Activated CD8-positive, alpha-beta T cell treated with anti-CD3 and anti-CD28 coated beads for 36 hours (primary cell): ENCODE measurements at places on chromosomes 3 and 15. TPM values are rescaled to one million over a fixed set of nuclear protein-coding genes. Genes with fewer than 3 reads are reported as not detected.

- H3K27ac ChIP-seq: no peak overlapping the region
- H3K27me3 ChIP-seq: peaks cover 7% of the 10 kb centered on the region
- no peak overlapping the region for H3K4me3 ChIP-seq
- peaks cover 10% of the 10 kb centered on the region for H3K4me1 ChIP-seq
- DNase-seq: no peak
Observed at GRCh38 chr3:197440717-197441303, 115.0 kb downstream of the BDH1 start.

- H3K36me3 ChIP-seq: peaks cover 23% of the 10 kb centered on the region
- H3K27me3 ChIP-seq: no peaks in the 10 kb centered on the region
- H3K4me3 ChIP-seq: no peak overlapping the region
- peak overlapping the region; percentile 84 for H3K27ac ChIP-seq
Observed at GRCh38 chr15:31335989-31336592, 9.5 kb downstream of the KLF13 start.

- no peaks in the 10 kb centered on the region for H3K4me1 ChIP-seq
- no peak for DNase-seq
- no peak overlapping the region for H3K27ac ChIP-seq
- H3K27me3 ChIP-seq: peaks cover 7% of the 10 kb centered on the region
- H3K36me3 ChIP-seq: no peaks in the 10 kb centered on the region
Observed at GRCh38 chr15:89797678-89798201, 16.9 kb downstream of the ANPEP start.

DNA sequence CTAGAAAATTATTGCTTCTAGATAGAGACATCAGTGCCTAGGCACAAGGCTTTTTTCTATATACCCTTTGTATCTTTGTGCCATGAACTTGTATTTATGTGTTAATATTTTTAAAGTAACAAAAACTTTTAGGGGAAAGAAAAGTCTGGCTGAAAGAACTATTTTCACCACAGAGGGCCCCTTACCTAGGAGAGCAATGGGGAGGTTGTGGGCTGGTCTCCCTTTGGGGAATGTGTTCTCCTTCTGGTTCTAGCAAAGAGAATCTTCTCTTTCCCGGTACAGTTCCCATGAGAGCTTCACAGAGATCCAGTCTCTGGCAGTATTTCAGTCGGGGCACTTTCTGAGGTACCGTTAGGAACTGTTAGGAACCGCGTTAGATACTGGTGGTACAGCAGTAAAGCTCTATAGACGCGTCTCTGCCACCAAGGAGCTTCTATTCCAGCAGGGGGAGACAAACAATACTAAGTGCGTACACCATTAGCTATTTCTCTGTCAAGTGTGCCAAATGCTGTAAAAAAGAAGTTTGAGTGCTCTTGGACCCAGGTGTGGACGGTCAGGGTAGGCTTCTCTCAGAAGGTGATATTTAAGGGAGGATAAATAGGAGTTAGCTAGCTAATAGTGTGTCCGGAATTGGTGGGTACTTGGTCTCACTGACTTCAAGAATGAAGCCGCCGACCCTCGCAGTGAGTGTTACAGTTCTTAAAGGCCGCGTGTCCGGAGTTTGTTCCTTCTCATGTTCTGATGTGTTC lies 4.6 kb upstream of the EPB42 start:
- no peak overlapping the region for H3K27ac ChIP-seq
- DNase-seq: peak; percentile 67
- peaks cover 7% of the 10 kb centered on the region for H3K4me1 ChIP-seq

GRCh38 chr3:197149-197827 lies 725 bp downstream of the CHL1 start:
- H3K27ac ChIP-seq: no peak overlapping the region
- peaks cover 24% of the 10 kb centered on the region for H3K27me3 ChIP-seq
- H3K4me3 ChIP-seq: no peak overlapping the region

DNA sequence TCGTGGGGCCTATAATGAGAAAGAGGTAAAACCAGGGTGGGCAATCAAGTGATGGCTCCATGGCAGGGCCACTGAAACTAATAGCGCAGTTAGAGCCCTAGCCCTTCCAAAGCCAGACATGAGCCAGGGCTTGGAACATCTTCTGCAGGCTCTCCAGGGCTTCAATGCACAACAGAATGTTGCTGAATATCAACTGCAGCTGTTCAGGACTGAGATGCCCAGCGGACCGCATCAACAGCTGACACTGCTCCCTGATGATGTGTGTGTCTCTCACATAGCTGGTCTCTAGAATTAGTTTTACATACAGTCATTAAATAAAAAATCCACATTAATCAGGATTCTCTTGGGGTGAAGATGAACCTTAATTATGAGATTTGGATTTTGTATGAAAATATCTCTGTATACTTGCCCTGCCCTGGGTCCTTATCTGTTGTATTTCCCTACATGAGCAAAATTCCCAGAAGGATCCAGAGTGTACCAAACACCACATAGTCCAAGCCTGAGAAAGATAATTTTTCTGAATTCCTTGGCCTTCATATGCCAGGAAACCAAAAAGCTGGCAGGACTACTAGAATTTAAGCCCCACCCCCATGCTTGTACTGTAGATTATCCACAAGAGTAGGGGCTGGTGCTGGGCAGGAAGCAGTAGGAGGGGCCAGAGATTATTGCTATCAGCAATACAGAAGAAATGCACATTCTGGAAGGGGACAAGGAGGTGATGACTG lies 7.7 kb upstream of the GOLGB1 start:
- no peak overlapping the region for H3K4me3 ChIP-seq
- no peaks in the 10 kb centered on the region for H3K36me3 ChIP-seq

DNA sequence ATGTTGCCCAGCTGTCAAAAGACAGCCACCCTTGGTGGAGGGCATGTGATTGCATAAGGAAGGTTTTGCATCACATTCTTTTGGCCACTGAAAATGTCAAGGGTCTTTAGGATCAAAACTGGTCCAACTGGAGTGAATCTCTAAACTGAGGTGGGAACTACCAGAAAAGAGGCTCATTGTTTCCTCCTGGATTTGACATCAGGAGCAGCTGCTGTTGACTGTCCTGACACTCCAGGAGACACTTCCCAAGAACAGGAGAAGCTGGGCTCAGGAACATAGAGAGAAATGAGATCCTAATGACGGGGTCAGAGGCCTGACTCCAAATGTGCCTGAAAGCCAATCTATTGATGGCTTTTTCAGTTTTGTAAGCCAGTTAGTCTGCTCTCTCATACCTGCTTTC lies 105.3 kb upstream of the LRIG1 start:
- no peak overlapping the region for H3K27ac ChIP-seq
- H3K27me3 ChIP-seq: peaks cover 3% of the 10 kb centered on the region
- H3K36me3 ChIP-seq: no peaks in the 10 kb centered on the region
- DNase-seq: no peak
- H3K4me3 ChIP-seq: no peak overlapping the region
- peaks cover 17% of the 10 kb centered on the region for H3K4me1 ChIP-seq

DNA sequence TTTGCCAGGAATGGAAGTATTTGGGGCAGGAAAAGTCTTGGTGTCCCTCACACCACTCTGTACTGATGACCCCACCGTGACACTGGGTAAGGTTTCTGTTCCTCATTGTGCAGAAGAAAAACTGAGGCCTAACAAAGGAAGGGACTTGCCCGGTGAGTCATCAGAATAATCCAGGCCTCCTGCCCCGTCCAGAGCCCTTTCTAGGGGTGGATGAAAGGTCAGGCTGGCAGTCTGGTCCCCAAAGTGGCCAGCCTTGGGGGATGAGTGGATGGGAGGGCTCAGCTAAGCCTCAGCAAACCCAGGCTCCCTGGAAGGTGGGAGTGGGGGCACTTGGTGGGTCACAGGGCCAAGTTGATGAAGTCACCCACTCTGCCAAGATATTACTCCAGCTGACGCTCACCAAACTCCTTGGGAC lies 2.3 kb upstream of the DNAH1 start:
- peaks cover 63% of the 10 kb centered on the region for H3K4me1 ChIP-seq
- peak overlapping the region; percentile 71 for H3K27ac ChIP-seq
- H3K36me3 ChIP-seq: peaks cover 3% of the 10 kb centered on the region
- H3K4me3 ChIP-seq: no peak overlapping the region
- peak; percentile 53 for DNase-seq

DNA sequence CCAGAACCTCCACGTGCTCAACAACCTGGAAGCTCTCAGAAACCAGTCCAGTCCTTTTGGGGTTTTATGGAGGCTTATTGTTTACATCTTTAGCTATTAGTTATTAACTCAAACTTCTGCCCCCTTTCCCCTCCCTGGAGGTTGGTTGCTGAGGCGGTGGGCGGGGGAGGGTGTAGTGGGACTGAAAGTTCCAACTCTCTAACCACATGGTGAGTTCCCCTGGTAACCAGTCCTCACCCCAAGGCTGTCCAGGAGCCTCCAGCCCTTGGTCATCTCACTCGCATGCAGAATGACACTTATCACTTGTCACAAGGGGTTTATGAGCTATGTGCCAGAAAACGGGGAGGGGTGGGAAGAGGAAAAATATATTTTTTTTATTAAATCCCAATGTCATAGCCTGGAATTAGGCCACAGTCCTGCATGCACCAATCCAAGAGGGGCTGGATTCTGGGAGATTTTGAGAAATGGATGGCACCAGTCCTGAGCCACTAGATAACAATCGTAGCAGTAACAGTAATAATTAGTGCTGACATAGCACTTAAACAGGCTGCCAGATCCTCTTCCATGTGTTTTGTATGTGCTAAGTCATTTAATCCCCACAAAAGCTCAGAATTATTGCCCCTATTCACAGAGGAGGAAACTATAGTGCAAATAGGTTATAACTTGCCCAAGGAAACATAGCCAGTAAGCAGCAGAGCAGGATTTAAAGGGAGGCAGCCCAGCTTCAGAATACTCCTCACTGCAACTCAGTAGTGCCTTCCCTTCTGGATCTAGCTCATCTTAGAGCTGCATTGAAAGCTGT lies 85.7 kb downstream of the CRYGS start:
- peaks cover 2% of the 10 kb centered on the region for H3K27me3 ChIP-seq
- peaks cover 5% of the 10 kb centered on the region for H3K4me1 ChIP-seq
- H3K27ac ChIP-seq: no peak overlapping the region

GRCh38 chr3:51945926-51946705 lies 4.0 kb downstream of the PARP3 start:
- H3K4me3 ChIP-seq: no peak overlapping the region
- H3K36me3 ChIP-seq: no peaks in the 10 kb centered on the region
- H3K27me3 ChIP-seq: no peaks in the 10 kb centered on the region
- no peak for DNase-seq
- H3K27ac ChIP-seq: no peak overlapping the region
- peaks cover 8% of the 10 kb centered on the region for H3K4me1 ChIP-seq

DNA sequence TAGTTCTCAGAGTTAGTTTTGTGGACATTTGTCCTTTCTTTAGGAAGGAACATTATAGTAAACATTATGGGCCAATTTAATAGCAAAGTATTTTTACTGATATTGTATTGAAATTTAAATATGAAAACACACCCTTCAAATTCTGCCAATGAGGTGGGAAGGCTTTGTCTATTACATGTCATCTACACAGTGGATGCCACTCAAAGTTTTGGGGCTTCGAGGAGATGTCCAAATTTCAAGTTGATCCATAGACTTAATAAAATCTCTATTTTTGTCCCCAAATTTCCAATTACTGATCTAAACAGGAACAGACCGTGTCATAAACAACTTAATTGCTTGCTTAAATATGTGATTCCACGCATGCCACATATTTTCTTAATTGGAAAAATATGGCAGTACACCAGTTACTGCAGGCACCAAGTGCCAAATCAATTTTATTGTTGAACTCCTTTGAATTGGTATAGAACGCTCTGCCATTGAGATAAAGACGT lies 1.7 kb downstream of the SHOX2 start:
- no peak overlapping the region for H3K27ac ChIP-seq
- H3K4me3 ChIP-seq: peak overlapping the region; percentile 52
- peaks cover 43% of the 10 kb centered on the region for H3K4me1 ChIP-seq

DNA sequence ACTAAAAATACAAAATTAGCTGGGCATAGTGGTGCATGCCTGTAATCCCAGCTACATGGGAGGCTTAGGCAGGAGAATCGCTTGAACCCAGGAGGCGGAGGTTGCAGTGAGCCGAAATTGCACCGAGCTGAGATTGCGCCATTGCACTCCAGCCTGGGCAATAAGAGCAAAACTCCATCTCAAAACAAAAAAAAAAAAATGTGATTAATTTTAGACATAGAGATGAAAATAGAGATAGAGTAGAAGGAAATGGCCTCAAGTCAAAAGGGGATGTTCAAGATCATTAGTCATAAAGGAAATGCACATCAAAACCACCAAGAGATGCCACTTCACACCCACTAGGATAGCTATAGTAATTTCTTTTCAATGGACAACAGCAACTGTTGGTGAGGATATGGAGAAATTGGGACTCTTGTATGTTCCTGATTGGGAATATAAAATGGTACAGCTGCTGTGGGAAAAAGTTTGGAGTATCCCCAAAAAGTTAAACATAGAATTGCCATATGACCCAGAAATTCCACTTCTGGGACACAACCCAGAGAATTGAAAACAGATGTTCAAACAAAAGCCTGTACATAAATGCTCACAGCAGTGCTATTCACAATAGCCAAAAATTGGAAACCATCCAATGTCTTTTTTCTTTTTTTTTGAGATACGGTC lies 55.4 kb downstream of the ABHD2 start:
- H3K4me3 ChIP-seq: no peak overlapping the region
- H3K27me3 ChIP-seq: no peaks in the 10 kb centered on the region
- no peak overlapping the region for H3K27ac ChIP-seq
- peaks cover 17% of the 10 kb centered on the region for H3K36me3 ChIP-seq

- no peaks in the 10 kb centered on the region for H3K27me3 ChIP-seq
- no peak overlapping the region for H3K4me3 ChIP-seq
- H3K27ac ChIP-seq: no peak overlapping the region
- peaks cover 8% of the 10 kb centered on the region for H3K4me1 ChIP-seq
- DNase-seq: no peak
Observed at GRCh38 chr15:74815121-74815934, 2.7 kb downstream of the LMAN1L start.

GRCh38 chr15:74184582-74185091 lies 11.1 kb downstream of the ISLR start:
- no peaks in the 10 kb centered on the region for H3K27me3 ChIP-seq
- no peak overlapping the region for H3K4me3 ChIP-seq
- no peak overlapping the region for H3K27ac ChIP-seq
- DNase-seq: no peak

GRCh38 chr15:64232400-64232799 lies 69.6 kb upstream of the PPIB start:
- peaks cover 2% of the 10 kb centered on the region for H3K36me3 ChIP-seq
- no peak overlapping the region for H3K4me3 ChIP-seq
- no peaks in the 10 kb centered on the region for H3K27me3 ChIP-seq

The PLA1A gene
- not detected for total RNA-seq

The CCDC32 gene
- 22.0 TPM for total RNA-seq

The CKMT1A gene
- total RNA-seq: 0.32 TPM

The CHRNA3 gene
- not detected for total RNA-seq

The RLBP1 gene
- total RNA-seq: not detected

The ACOX2 gene
- total RNA-seq: not detected

The SOX2 gene
- not detected for total RNA-seq

The STRA6 gene
- total RNA-seq: 0.72 TPM
